Natural killer cell treated with Interleukin-12 subunit alpha and Interleukin-12 subunit beta and Interleukin-15 and Interleukin-18, amount 100 ng/mL, for 72 hours (primary cell): ENCODE measurements at places on chromosomes 1 and 21. TPM values are rescaled to one million over a fixed set of nuclear protein-coding genes. Genes with fewer than 3 reads are reported as not detected.

- H3K27ac ChIP-seq, result peak overlapping the region; percentile 94
- H3K27me3 ChIP-seq, result no peaks in the 10 kb centered on the region
- peak overlapping the region; percentile 61 for H3K4me3 ChIP-seq
- H3K36me3 ChIP-seq, result peaks cover 28% of the 10 kb centered on the region
Observed at GRCh38 chr21:26834181-26834905, 10.9 kb downstream of the ADAMTS1 start.

GRCh38 chr1:84946631-84947030 is 50.3 kb downstream of the MCOLN2 start:
- H3K27me3 ChIP-seq, result no peaks in the 10 kb centered on the region
- H3K4me3 ChIP-seq, result no peak overlapping the region
- DNase-seq, result no peak
- peaks cover 31% of the 10 kb centered on the region for H3K4me1 ChIP-seq

Gene CFHR1
- not detected for total RNA-seq

- no peaks in the 10 kb centered on the region for H3K36me3 ChIP-seq
- H3K4me3 ChIP-seq, result peak overlapping the region; percentile 26
- no peaks in the 10 kb centered on the region for H3K27me3 ChIP-seq
- H3K27ac ChIP-seq, result peak overlapping the region; percentile 76
Observed at GRCh38 chr1:64946916-64947315, 19.4 kb downstream of the JAK1 start.

DNA sequence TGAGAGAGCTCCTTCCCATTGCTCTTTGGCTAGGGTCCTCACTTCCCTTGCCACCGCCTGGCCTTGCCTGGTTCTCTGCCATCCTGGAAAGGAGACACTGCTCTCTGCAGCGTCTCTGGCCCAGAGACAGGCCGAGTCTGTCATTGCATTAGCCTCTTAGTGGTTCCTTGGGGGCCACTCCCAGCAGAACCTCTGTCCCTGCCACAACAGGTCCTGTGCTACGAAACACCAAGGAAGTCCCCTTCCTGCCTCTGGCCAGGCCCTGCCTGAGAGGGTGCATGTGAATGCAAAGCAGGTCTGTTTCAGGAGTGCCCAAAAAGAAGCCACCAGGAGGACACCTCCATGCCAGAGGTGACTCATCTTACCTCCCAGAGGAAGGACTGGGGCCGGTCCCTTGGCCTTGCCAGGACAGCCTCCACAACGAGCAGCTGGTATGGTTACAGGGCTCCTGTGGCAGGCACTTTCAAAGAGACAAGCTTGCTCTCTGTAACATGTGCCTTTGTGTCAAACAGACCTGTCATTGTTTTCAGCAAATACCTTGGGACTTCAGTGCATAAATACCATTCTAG is 59.6 kb downstream of the VPS26C start:
- peak overlapping the region; percentile 95 for H3K27ac ChIP-seq
- no peaks in the 10 kb centered on the region for H3K27me3 ChIP-seq
- peaks cover 21% of the 10 kb centered on the region for H3K4me1 ChIP-seq
- H3K4me3 ChIP-seq, result peak overlapping the region; percentile 65
- H3K36me3 ChIP-seq, result peaks cover 6% of the 10 kb centered on the region

Gene ZBTB21
- total RNA-seq, result 13.0 TPM

DNA sequence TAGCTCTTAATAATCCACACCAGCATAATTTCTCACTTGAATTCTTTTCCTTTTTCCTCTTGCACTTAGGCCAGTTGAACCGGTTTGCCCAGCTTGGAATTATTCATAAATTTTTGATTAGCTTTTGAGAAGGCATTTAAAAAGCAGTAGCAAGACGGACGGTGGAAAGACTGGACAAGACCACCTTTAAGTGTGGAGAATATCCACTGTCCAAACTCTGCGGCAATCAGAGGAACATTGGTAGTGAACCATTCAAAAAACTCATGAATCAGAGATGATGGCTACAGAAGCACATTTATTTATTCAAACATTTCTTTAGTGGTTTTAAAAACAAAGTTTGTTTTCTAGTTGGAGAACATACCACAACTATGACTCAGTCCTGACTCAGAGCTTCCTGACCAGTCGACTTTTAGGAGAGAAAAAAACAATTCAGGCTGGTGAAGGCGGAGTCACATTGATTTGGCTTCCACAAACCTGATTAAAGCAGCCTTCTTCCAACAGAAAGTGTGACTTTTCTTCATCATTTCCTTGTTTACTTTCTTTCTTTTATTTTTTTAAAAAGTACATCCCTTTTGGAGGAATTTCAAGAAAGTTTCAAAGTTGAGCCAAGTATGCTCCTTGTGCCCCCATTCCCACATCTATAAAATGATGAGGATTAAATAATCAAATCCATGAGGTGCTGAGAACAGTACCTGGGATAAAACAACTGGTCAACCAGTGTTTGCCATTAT is 128.8 kb downstream of the ADSS2 start:
- peak; percentile 68 for DNase-seq
- H3K4me1 ChIP-seq, result peaks cover 70% of the 10 kb centered on the region
- no peaks in the 10 kb centered on the region for H3K36me3 ChIP-seq

DNA sequence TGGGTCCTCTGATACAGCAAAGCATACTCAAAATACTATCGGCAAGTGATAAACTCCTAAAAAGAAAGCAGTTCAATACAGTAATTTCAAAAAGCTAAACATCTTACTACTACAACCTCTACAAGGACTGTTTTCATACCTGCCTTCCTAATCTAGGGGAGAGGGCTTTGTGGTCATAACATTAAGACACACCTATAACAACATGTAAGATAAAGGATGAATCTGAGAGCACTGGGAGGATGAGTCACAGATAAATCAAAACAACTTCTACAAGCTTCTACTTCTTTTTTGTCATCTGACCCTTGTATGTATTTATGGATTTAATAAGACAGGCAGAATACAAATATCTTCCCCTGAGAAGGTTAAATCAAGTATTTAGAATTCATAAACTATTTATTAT is 40.0 kb downstream of the LTN1 start:
- peaks cover 36% of the 10 kb centered on the region for H3K36me3 ChIP-seq
- DNase-seq, result no peak
- H3K27me3 ChIP-seq, result no peaks in the 10 kb centered on the region
- no peak overlapping the region for H3K4me3 ChIP-seq
- H3K4me1 ChIP-seq, result peaks cover 9% of the 10 kb centered on the region

Gene NLRP3
- 2.3 TPM for total RNA-seq

DNA sequence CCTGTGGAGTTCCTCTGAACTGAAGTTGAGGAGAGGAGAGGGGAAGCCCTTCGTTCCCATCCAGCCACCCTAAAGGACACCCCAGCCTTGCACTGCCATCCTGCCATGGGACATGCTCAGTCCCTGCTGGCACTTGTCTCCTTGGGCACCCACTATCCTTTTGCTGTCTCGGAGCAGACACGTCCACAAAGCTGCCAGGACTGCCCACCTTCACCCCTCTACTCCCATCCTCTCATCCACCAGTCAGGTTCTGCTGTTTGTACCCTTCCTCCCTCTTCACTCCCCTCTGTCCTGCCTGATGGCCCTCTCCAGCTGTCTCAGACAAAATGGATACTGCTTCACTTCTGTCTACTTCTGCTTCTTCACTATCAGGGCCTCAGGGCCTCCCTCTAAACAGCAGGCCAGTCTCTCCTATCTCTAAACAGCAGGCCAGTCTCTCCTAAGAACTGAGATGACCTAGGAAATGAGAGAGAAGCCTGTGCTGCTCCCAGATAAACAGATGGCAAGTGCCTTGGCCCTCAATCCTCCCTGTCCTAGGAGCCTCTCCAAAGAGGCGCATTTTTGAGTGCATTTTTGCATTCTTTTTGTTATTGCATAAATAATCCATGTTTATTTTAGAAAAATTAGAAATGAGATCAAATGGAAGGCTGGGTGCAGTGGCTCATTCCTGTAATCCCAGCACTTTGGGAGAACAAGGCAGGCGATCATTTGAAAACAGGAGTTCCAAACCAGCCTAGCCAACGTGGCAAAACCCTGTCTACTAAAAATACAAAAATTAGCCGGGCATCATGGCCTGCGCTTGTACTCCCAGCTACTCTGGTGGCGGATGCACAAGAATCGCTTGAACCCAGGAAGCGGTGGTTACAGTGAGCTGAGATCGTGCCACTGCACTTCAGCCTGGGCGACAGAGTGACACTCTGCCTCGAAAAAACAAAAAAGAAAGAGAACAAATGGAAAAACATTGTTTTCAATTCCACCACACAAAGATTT is 4.4 kb upstream of the PYCR2 start:
- peaks cover 6% of the 10 kb centered on the region for H3K4me1 ChIP-seq
- H3K4me3 ChIP-seq, result peak overlapping the region; percentile 32
- peak overlapping the region; percentile 34 for H3K27ac ChIP-seq
- H3K27me3 ChIP-seq, result no peaks in the 10 kb centered on the region

Gene TAS1R1
- total RNA-seq, result not detected

Gene SLC6A17
- total RNA-seq, result not detected

GRCh38 chr1:116345843-116346242 is 27.2 kb upstream of the ATP1A1 start:
- no peak for DNase-seq
- H3K27ac ChIP-seq, result no peak overlapping the region
- no peaks in the 10 kb centered on the region for H3K36me3 ChIP-seq
- H3K4me1 ChIP-seq, result no peaks in the 10 kb centered on the region
- no peak overlapping the region for H3K4me3 ChIP-seq
- peaks cover 8% of the 10 kb centered on the region for H3K27me3 ChIP-seq

Gene FAM229A
- total RNA-seq, result 13.4 TPM

DNA sequence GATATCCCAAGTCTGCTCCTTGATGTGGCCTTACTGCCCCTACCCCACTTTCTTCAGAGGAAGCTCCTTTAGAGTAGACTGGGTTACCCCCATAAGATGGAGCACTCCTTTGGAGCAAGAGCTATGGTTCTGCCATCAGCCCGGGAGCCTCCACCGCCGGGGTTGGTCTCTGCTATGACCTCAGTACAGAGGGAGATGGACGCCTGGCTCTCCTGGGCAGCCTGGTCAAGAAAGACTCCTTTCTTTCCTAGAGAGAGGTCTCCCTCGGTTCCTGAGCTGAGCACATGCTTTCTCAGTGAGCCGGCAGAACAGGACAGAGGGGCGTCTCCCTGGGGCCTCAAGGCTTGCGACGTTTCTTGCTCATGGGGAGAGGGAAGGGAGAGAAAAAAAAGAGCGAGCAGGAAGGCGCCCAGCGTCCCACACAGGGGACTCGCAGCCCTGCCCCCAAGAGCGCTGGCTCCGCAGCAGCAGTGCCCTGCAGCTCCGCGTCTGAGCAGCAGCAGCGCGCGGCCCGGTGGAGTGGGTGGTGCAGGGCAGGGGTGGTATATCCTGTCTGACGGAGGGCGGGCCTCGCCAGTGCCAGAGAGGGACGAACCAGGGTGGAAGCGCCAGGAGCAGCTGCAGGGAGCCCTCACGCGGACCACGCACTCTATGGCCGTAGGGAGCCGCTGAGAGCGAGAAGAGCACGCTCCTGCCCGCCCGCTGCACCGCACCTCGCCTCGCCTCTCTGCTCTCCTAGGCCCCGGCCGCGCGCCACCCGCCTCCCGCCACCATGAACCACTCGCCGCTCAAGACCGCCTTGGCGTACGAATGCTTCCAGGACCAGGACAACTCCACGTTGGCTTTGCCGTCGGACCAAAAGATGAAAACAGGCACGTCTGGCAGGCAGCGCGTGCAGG is at the start of gene PKP1:
TSS of gene PKP1 (plus strand) at position 576 of the 899 bp plus-strand sequence. CDS start at position 773, 197 bp downstream.
- H3K27me3 ChIP-seq, result peaks cover 42% of the 10 kb centered on the region
- no peak for DNase-seq
- peaks cover 3% of the 10 kb centered on the region for H3K4me1 ChIP-seq
- H3K4me3 ChIP-seq, result no peak within 1 kb of the TSS
- H3K36me3 ChIP-seq, result no peaks in the 10 kb centered on the region
- H3K27ac ChIP-seq, result no peak within 1 kb of the TSS

Gene CLDN17
- total RNA-seq, result not detected

Gene RGS7
- total RNA-seq, result not detected

DNA sequence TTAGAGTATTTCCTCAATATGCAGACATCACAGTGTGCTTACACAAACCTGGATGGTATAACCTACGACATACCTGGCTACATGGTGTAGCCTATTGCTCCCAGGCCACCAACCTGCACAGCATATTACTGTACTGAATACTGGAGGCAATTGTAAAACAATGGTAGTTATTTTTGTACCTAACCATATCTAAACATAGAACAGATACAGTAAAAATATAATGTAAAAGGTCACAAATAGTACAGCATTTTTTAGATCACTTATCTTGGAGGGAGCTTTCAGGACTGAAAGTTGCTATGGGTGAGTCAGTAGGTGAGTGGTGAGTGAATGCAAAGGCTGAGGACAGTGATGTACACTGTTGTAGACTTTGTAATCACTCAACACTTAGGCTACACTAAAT is 492.3 kb downstream of the MRPL39 start:
- H3K27me3 ChIP-seq, result no peaks in the 10 kb centered on the region
- no peak overlapping the region for H3K4me3 ChIP-seq
- H3K27ac ChIP-seq, result no peak overlapping the region
- DNase-seq, result no peak
- H3K4me1 ChIP-seq, result no peaks in the 10 kb centered on the region

Gene LPAR3
- 1.4 TPM for total RNA-seq

DNA sequence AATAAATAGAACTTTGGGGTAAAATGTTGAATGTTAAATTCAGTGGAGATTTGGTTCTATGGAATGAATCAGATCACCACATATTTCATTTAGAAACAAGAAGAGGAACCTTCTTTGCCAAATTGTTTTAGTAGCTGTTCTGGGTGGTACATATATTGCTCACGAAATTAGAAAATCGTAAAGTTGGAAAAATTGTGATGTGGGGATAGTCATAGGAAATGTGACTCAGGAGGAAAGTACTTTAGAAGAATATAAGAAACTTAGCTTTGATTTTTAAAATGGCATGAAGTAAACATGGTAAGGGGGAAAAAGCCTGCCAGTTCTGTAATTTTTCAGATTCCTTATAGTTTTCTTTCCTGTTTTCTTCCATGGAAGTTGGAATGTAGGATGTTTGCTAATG is 27.4 kb downstream of the RRP15 start:
- no peaks in the 10 kb centered on the region for H3K4me1 ChIP-seq
- H3K27ac ChIP-seq, result no peak overlapping the region
- no peak for DNase-seq
- no peak overlapping the region for H3K4me3 ChIP-seq
- H3K36me3 ChIP-seq, result peaks cover 17% of the 10 kb centered on the region

DNA sequence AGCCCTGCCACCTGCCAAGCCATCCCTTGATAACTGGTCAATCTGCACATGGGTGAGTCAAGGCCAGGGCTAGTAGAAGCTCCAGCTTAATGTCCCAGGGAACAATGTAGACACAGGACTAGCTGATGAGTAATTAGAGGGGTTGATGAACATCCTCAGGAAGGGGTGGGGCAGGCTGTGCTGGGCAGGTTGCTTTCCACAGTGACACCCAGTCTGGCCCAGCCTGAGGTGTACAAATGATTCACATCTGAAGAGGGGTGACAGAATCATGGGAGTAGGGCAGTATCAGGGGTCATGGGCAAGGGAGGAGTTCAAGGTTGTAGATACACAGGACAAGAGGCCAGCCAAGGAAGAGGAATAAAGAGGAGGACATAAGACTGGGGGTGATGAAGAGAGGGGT is 4.3 kb downstream of the LPAR3 start:
- H3K27ac ChIP-seq, result no peak overlapping the region
- no peak for DNase-seq
- no peaks in the 10 kb centered on the region for H3K36me3 ChIP-seq
- H3K4me3 ChIP-seq, result no peak overlapping the region
- H3K4me1 ChIP-seq, result no peaks in the 10 kb centered on the region

Gene CRNN
- total RNA-seq, result not detected

Gene CNTN2
- total RNA-seq, result not detected
